Heart right ventricle (tissue), 16 donors: ENCODE measurements at places on chromosomes 7 and 10. TPM values are rescaled to one million over a fixed set of nuclear protein-coding genes. Genes with fewer than 3 reads are reported as not detected.

DNA sequence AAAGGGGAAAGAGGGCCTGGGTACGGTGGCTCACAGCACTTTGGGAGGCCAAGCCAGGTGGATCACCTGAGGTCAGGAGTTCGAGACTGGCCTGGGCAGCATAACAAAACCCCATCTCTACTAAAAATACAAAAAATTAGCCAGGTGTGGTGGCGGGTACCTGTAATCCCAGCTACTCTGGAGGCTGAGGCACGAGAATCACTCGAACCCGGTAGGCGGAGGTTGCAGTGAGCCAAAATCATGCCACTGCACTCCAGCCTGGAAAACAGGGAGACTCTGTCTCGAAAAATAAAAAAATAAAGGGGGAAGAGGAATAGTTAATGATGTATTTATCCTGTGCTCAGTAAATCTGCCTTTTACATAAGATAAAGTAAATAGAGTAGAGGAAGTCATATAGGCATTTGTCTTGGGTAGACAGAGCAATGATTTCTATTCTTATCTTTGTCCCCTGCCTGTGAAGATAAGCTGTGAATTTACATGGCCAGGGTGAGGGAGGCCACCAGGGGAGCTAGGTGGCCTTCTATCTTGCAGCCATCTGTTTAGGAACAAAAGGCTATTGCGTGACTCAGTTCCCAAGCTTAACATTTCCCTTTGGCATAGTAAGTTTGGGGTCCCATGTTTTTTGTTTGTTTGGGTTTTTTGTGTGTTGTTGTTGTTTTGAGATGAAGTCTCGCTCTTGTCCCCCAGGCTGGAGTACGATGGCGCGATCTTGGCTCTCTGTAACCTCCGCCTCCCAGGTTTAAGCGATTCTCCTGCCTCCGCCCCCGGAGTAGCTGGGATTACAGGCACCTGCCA lies 73.2 kb upstream of the GTF2I start:
- H3K4me3 ChIP-seq: no peak overlapping the region
- no peak overlapping the region for H3K27ac ChIP-seq
- peaks cover 19% of the 10 kb centered on the region for H3K4me1 ChIP-seq

DNA sequence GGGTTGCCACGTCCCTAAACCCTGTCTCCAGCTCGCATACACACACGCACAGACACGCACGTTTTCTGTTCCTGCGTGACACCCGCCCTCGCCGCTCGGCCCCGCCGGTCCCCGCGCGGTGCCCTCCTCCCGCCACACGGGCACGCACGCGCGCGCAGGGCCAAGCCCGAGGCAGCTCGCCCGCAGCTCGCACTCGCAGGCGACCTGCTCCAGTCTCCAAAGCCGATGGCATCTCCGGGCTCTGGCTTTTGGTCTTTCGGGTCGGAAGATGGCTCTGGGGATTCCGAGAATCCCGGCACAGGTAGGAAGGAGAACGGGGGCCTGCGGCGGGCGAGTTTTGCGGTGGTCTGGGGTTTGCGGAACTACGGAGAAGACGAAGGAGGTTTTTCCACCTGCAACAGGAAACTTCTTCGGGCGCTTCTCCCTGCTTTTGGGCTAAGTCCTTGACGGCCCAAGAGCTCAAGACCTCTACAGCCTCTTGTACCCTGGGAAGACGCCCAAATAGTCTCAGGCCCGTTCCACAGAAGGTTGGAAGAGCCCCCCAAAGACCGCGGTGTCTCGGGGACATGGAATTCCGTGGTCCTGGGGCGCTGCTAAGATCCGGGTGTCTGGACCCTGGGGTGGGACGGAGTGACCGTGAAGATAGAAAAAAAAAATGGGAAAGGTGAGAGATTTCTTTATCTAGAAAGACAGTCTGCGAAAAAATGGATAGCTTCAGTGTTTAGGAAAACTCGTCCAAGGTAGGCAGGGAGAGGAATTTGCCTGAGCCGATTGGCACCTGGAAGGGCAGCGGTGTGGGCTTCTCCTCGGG lies at the start of gene GAD2:
Gene GAD2 (plus strand): TSS at position 190 of the 811 bp plus-strand sequence. CDS start 36 bp downstream, at position 226.
- peaks cover 100% of the 10 kb centered on the region for H3K27me3 ChIP-seq
- no peak within 1 kb of the TSS for H3K27ac ChIP-seq
- DNase-seq: no peak

DNA sequence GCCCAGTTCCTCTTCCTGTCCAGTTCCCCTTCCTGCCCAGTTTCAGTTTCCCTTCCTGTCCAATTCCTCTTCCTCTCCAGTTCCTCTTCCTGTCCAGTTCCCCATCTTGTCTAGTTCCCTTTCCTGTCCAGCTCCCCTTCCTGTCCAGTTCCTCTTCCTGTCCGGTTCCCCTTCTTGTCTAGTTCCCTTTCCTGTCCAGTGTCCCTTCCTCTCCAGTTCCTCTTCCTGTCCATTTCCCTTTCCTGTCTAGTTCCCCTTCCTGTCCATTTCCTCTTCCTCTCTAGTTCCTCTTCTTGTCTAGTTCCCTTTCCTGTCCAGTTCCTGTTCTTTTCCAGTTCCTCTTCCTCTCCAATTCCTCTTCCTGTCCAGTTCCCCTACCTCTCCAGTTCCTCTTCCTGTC lies 68.1 kb upstream of the ADCY1 start:
- no peaks in the 10 kb centered on the region for H3K36me3 ChIP-seq
- no peak overlapping the region for H3K4me3 ChIP-seq
- DNase-seq: no peak
- H3K27me3 ChIP-seq: no peaks in the 10 kb centered on the region

DNA sequence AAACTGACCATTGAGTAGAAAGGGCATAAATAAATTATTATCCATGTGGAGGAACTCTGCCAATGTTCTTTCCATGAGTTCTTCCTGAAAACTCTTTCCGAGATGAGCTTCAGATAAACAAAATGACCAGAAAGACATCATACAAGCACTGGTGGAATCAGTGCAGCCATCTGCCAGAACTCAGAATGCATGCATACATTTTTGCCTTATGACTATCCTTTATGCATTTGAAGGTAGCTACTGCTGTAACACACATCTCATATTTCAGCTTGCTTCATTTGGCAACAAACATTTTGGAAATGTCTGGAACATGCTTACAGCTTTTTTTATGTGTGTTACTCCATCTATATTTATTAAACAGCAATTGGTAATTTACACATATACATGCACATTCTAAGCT lies 448.9 kb downstream of the PLXDC2 start:
- H3K27ac ChIP-seq: no peak overlapping the region
- H3K36me3 ChIP-seq: peaks cover 14% of the 10 kb centered on the region
- H3K4me3 ChIP-seq: no peak overlapping the region
- H3K27me3 ChIP-seq: no peaks in the 10 kb centered on the region

- H3K27ac ChIP-seq: no peak overlapping the region
- no peak overlapping the region for H3K4me3 ChIP-seq
- no peaks in the 10 kb centered on the region for H3K27me3 ChIP-seq
- no peaks in the 10 kb centered on the region for H3K4me1 ChIP-seq
- DNase-seq: no peak
These were observed 590.0 kb downstream of the LRMDA start for GRCh38 chr10:76021398-76021797.

DNA sequence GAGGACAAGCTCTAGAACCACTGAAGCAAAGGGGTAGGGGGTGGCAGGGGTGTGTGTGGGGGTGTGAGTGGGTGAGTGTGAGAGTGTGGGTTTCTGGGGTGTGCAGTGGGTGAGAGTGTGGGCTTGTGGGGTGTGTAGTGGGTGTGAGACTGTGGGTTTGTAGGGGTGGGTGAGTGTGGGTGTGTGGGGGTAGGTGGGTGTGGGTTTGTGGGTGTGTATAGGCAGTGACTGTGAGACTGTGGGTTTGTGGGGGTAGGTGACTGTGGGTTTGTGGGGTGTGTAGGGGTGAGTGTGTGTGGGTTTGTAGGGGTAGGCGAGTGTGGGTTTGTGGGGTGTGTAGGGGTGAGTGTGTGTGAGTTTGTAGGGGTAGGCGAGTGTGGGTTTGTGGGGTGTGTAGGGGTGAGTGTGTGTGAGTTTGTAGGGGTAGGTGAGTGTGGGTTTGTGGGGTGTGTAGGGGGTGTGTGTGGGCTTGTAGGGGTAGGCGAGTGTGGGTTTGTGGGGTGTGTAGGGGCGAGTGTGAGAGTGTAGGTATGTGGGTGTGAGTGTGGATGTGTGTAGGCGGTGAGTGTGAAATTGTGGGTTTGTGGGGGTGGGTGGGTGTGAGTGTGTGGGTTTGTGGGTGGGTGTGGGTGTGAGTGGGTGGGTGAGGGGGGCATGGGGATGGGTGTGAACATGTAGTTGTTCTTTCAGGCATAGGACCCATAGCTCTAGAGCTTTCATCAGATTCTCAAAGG lies 8.8 kb downstream of the NOS3 start:
- H3K4me3 ChIP-seq: no peak overlapping the region
- H3K36me3 ChIP-seq: no peaks in the 10 kb centered on the region
- DNase-seq: no peak
- H3K27ac ChIP-seq: no peak overlapping the region
- H3K27me3 ChIP-seq: no peaks in the 10 kb centered on the region

- H3K36me3 ChIP-seq: no peaks in the 10 kb centered on the region
- H3K4me3 ChIP-seq: no peak overlapping the region
- no peaks in the 10 kb centered on the region for H3K4me1 ChIP-seq
- H3K27ac ChIP-seq: no peak overlapping the region
- peaks cover 7% of the 10 kb centered on the region for H3K27me3 ChIP-seq
These were observed 63.4 kb downstream of the HPSE2 start for GRCh38 chr10:99172128-99172738.

- H3K36me3 ChIP-seq: no peaks in the 10 kb centered on the region
- H3K4me3 ChIP-seq: no peak overlapping the region
- no peak for DNase-seq
- no peaks in the 10 kb centered on the region for H3K27me3 ChIP-seq
These were observed 65.0 kb upstream of the TRIM8 start for GRCh38 chr10:102579328-102579727.

GRCh38 chr7:7054252-7054830 lies 128.0 kb upstream of the C1GALT1 start:
- H3K36me3 ChIP-seq: no peaks in the 10 kb centered on the region
- no peaks in the 10 kb centered on the region for H3K27me3 ChIP-seq
- no peak overlapping the region for H3K4me3 ChIP-seq
- H3K27ac ChIP-seq: no peak overlapping the region
- no peak for DNase-seq
- H3K4me1 ChIP-seq: no peaks in the 10 kb centered on the region

GRCh38 chr10:63885156-63885555 lies 364.0 kb downstream of the REEP3 start:
- H3K36me3 ChIP-seq: no peaks in the 10 kb centered on the region
- no peak overlapping the region for H3K4me3 ChIP-seq
- no peak for DNase-seq
- H3K27ac ChIP-seq: no peak overlapping the region
- no peaks in the 10 kb centered on the region for H3K27me3 ChIP-seq

DNA sequence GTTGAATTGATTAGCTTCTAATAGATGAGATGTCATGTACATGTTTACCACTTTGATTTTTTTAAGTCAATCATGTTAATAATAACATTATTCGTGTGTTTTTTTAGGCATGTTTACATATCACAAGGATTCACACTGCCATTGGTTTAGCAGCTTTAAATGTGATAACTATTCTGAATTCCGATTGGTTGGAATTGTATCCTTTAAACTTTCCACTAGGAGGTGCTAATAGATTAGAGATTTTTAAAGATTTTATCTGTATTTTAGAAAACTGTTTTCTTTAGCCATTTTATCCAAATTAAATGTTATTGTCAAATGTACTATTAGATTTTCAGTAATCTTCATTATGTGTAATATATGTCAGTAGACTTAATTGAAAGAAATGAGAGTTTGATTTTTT lies 83.2 kb downstream of the HECTD2 start:
- no peak overlapping the region for H3K27ac ChIP-seq
- H3K36me3 ChIP-seq: no peaks in the 10 kb centered on the region
- H3K4me1 ChIP-seq: no peaks in the 10 kb centered on the region
- no peak overlapping the region for H3K4me3 ChIP-seq

GRCh38 chr7:82268632-82269031 lies 174.9 kb downstream of the CACNA2D1 start:
- H3K27ac ChIP-seq: no peak overlapping the region
- no peak for DNase-seq
- no peaks in the 10 kb centered on the region for H3K36me3 ChIP-seq
- no peak overlapping the region for H3K4me3 ChIP-seq

GRCh38 chr7:139620676-139621344 lies 97.3 kb downstream of the CLEC2L start:
- no peak overlapping the region for H3K27ac ChIP-seq
- no peak for DNase-seq
- no peaks in the 10 kb centered on the region for H3K27me3 ChIP-seq
- H3K4me3 ChIP-seq: no peak overlapping the region
- H3K36me3 ChIP-seq: no peaks in the 10 kb centered on the region

- H3K36me3 ChIP-seq: peaks cover 14% of the 10 kb centered on the region
- no peaks in the 10 kb centered on the region for H3K27me3 ChIP-seq
- no peak overlapping the region for H3K4me3 ChIP-seq
- DNase-seq: no peak
- peaks cover 3% of the 10 kb centered on the region for H3K4me1 ChIP-seq
- H3K27ac ChIP-seq: no peak overlapping the region
These were observed 168.9 kb upstream of the SH2B2 start for GRCh38 chr7:102117743-102118142.

DNA sequence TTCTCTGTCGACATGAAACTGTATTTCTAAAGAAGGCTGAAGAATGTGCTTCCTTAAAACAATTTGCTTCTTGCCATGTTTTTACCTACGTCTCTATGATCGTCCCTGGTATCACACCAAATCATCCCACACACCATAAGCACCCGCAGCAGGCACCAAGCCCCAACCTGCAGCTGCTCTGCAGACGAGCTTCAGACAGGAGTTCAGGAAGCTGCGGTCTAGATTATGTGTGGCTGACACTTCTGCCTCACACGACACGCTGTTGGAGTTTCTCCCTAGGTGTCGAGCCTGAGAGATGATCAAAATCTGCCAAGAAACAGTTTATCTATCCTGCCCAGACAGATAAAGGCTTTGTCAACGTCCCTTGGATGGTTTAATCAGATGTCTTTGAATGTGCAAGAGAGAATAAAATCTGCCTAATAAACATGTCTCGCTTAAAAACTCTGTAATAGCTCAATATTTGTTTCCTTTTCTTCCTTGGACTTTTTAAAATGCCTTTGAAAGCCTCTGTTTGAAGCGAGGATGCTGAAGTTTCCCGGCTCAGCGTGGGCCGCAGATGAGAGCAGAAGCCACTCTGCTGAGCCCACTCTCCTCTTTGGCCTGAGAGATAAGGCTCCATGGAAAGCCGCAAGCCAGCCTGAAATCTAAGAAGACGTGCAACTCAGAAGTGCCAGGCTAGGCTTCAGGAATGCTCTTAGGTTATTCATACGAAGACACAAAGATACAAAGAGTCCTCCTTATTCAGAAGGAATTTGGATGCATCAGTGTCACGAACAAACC lies 158.3 kb upstream of the PFKP start:
- H3K36me3 ChIP-seq: no peaks in the 10 kb centered on the region
- H3K4me3 ChIP-seq: no peak overlapping the region
- DNase-seq: no peak
- no peaks in the 10 kb centered on the region for H3K27me3 ChIP-seq
- H3K27ac ChIP-seq: no peak overlapping the region
- H3K4me1 ChIP-seq: no peaks in the 10 kb centered on the region

The GPR15LG gene
- total RNA-seq: not detected

The PRR15 gene
- 0.26 TPM for total RNA-seq

The RBM20 gene
- total RNA-seq: 185 TPM

The IPMK gene
- total RNA-seq: 2.5 TPM

The PILRA gene
- 4.8 TPM for total RNA-seq

The RAPGEF5 gene
- 17.4 TPM for total RNA-seq

The IGF2BP3 gene
- total RNA-seq: not detected

The SH2B2 gene
- total RNA-seq: 2.5 TPM

The AKAP9 gene
- 44.8 TPM for total RNA-seq
